ENCODE measurements at places on chromosomes 6 and 20. TPM values are rescaled to one million over a fixed set of nuclear protein-coding genes. Genes with fewer than 3 reads are reported as not detected.
A peak's percentile ranks its signal among the peaks of the same experiment; 100 is the strongest.

GRCh38 chr6:83546636-83547035, 34.3 kb downstream of the PRSS35 start:
- no peak for DNase-seq

GRCh38 chr6:124888581-124889371, 73.5 kb upstream of the RNF217 start:
- DNase-seq: no peak

- no peak for DNase-seq
Observed at GRCh38 chr6:53922539-53922981, 127.8 kb downstream of the LRRC1 start.

DNA sequence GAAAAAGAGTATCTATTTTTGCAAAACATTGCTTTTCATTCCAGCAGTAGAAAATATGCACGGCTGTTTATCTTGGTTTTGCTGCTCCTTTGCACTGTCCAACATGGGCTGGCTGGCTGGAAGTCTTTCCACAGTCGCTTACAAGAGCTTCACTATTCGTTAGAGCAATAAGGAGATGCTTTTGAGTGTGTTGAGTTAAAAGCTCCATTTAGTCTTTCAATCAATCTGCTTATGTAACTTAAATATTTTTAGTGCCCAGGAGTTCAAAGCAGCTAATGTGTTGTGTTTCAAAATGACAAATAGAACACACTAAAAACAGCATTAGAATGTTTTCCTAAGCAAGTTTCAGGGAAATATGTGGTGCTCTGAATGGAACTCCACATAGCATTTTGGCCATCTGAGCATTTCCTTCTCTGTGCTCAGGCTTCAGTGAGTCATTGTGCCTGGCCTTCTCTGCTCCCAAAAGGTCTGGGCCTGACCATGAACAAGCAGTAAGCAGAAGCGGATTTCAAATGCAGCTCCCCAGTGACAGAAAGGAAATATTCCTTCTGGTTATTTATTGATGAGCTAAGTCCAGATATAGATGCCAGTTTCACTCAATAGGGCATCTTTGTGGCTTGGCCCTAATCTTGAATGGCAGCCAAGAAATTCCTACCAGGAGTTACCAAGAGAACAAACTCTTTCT, 580.3 kb downstream of the TENT5A start:
- no peak for DNase-seq

DNA sequence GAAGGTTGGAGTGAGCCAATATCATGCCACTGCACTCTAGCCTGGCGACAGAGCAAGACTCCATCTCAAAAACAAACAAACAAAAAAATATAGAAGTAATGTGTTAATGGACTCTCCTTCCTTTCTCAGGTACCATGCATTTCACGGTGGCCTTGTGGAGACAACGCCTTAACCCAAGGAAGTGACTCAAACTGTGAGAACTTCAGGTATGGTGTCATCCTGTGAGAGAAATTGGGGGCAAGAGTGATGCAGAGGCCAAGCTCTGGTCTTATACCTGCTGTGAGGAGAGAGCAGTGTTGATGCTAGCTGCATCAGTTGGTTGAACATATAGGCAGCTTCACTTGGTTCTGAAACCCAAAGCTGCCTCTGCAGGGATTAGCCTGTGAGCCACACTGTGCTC, 6.2 kb downstream of the ITCH start:
- DNase-seq: no peak

GRCh38 chr6:3230256-3230882, 2.9 kb upstream of the TUBB2B start:
- no peak for DNase-seq

DNA sequence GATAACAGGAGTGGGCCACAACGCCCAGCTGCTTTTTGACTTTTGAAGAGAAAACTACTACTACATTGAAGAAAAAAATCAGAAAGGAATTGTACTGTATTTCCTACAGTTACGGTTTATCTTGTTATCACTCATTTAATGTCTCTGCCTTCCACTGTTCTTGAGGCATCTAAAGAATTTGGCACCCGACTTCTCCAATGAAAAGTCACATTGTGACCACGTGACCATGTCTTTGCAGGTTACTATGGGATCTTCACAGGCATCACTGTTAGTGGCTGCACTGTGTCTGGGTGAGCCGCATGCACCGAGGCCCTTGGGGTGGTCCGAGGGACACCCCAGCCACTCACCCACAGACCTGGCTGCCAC, 26.8 kb downstream of the RRBP1 start:
- DNase-seq: no peak

GRCh38 chr20:15482525-15482924, 1090.7 kb downstream of the KIF16B start:
- no peak for DNase-seq

- no peak for DNase-seq
Observed at GRCh38 chr6:3963426-3963825, 114.3 kb downstream of the FAM50B start.

GRCh38 chr6:156053626-156054025, 598.0 kb upstream of the NOX3 start:
- DNase-seq: no peak

DNA sequence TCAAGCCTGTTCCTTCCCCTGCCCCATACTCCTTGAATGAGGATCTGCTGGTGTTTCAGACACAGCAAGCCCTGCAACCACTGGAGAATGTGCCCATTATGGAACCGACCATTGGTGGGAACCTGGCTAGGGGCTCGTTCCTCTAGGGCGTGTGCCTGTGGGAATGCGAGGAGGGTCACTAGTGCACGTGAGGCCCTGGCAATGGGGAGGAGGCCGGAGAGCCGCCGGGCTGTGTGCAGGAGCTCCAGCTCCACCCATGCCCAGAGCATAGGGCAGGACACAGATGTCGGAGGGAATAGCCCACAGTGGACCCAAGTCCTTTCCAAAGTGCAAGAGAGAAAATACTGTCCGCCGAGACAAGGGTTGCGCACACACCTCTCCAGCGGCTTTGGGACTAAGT, 99.3 kb downstream of the ERMARD start:
- no peak for DNase-seq

GRCh38 chr20:40869218-40870147, 159.1 kb upstream of the TOP1 start:
- no peak for DNase-seq

DNA sequence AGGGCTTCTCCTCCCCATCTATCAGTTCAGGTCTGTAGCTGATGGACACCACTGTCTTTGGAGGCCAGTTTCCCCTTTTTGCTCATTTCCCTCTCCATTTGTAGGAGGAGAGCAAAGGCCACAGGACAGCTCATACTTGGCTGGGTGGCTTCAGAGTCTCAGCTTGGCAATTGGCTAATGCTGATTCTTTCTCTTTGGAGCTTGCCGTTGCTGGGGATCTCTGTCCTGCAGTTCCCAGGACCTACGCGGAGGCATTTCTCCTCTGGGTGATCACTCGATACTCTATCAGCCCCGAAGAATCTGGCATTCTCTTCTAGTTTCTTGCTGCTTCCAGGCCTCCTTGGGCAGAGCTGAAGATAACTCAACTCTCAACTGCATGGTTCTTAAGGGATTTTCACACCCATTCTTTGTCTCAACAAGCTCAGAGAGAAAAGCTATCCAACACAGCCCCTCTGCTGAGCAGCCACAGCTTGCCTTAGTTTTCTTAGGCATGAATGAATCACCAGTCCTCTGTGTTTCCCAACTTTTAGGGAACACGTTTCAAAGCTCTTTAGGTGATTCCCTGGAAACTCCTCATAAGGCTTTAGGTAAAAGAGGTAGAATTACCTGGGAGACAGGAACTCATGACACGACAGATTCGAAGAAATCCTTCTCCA, 19.2 kb upstream of the SSR1 start:
- DNase-seq: no peak

DNA sequence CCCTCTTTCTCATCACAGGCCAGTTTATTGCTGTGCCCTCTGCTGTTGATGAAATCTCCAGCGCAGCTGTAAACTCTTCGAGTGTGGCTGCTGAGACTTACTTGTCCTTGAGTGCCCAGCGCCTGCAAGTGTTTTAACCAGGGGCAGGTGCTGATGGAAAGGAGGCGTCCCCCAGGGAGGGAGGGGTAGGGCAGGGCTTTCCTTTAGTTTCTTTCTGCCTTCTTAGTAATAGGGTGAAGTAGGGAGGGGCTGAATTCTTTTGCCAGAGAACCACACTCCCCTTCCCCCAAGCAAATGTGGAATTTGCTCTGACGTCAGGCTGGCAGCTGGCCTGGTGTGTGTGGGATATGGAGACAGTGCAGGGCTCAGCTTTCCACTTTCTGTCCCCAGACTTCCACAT, 61.2 kb downstream of the IGF2R start:
- DNase-seq: peak; percentile 88

GRCh38 chr6:41940759-41941279, 789 bp downstream of the CCND3 start:
- DNase-seq: peak; percentile 65

- DNase-seq: no peak
Observed at GRCh38 chr20:60321601-60322000, 363.4 kb downstream of the CDH26 start.

GRCh38 chr6:12241493-12242175, 48.5 kb upstream of the EDN1 start:
- DNase-seq: no peak

DNA sequence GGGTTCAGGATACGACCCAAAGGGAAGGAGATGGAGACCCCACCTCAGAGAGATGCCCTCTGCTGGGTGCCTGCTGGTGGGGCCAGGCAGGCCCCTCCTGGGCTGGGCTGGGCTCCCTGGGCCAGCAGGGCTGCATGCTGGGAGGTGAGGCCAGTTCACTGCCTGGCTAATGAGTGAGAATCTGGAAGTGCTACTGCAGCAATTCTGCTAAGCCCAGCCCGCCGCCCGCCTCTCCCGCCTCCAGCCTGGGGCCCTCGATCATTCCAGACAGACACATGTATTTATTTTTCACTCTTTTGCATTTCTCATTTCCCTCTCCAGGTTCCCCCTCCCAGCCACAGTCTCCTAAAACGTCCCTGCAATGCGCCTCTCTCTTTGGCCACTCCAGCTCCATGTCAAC, 79.6 kb downstream of the CDH22 start:
- no peak for DNase-seq

- DNase-seq: no peak
Observed at GRCh38 chr6:128400875-128401274, 119.5 kb downstream of the PTPRK start.

DNA sequence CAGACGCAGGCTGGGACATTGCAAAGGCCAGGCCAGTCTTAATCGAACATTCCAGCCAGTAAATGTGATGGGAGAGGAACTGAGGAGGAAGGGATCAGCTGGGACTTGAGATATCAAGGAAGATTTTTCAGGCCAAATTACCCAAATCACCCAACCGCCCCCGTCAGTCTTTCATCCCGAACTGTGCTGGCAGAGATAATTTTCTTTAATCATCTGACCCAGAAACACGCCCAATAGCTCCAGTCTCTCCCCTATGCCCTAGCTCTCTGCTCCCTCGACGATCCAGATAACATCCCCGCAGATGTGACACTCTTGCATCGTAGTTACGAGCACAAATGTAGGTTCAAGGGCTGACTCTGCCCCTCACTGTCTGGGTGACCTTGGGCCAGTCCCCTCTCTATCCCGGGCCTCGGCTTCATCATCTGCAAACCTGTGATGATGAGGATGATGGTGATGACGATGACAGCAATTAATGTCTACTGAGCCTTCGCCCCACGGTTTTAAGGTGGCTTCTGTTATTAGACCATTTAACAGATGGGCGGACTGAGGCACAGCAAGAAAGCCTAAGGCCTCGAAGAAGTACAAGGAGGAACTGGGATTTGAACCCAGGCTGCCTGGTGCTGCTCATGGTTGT, 118.6 kb downstream of the PREX1 start:
- no peak for DNase-seq

GRCh38 chr6:1326535-1327121, 14.7 kb downstream of the FOXQ1 start:
- DNase-seq: no peak

- DNase-seq: peak; percentile 41
Observed at GRCh38 chr20:22905658-22906057, 129.5 kb upstream of the SSTR4 start.

HLA-DRB1 gene
- 83.7 TPM for polyA plus RNA-seq

SPDEF gene
- 0.22 TPM for polyA plus RNA-seq

KCNK15 gene
- polyA plus RNA-seq: 0.54 TPM

TREM2 gene
- 1.4 TPM for polyA plus RNA-seq

ACTL10 gene
- polyA plus RNA-seq: 1.2 TPM

MCHR2 gene
- not detected for polyA plus RNA-seq

SLC22A7 gene
- polyA plus RNA-seq: 0.15 TPM

SFTA2 gene
- polyA plus RNA-seq: not detected

LIME1 gene
- 4.9 TPM for polyA plus RNA-seq

COL21A1 gene
- polyA plus RNA-seq: 46.7 TPM

BTN3A1 gene
- 3.9 TPM for polyA plus RNA-seq

AARS2 gene
- 4.7 TPM for polyA plus RNA-seq
